ENCODE measurements at places on chromosomes 1 and 21.

GRCh38 chr1:89802051-89802450, 18.8 kb upstream of the LRRC8D start:
- peak; percentile 32 for DNase-seq

DNA sequence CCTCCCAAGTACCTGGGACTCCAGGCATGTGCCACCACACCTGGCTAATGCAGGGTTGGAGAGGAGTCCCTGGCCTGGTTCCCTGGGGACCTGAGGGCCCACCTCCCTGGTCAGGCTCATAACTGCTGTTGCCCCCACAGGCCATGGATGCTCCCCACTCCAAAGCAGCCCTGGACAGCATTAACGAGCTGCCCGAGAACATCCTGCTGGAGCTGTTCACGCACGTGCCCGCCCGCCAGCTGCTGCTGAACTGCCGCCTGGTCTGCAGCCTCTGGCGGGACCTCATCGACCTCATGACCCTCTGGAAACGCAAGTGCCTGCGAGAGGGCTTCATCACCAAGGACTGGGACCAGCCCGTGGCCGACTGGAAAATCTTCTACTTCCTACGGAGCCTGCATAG, 4.5 kb downstream of the FBXO6 start:
- DNase-seq = no peak

- DNase-seq = no peak
These were observed 61.9 kb upstream of the GNG12 start for GRCh38 chr1:67894981-67895735.

GRCh38 chr1:99497690-99498089, 148.2 kb upstream of the PALMD start:
- no peak for DNase-seq

DNA sequence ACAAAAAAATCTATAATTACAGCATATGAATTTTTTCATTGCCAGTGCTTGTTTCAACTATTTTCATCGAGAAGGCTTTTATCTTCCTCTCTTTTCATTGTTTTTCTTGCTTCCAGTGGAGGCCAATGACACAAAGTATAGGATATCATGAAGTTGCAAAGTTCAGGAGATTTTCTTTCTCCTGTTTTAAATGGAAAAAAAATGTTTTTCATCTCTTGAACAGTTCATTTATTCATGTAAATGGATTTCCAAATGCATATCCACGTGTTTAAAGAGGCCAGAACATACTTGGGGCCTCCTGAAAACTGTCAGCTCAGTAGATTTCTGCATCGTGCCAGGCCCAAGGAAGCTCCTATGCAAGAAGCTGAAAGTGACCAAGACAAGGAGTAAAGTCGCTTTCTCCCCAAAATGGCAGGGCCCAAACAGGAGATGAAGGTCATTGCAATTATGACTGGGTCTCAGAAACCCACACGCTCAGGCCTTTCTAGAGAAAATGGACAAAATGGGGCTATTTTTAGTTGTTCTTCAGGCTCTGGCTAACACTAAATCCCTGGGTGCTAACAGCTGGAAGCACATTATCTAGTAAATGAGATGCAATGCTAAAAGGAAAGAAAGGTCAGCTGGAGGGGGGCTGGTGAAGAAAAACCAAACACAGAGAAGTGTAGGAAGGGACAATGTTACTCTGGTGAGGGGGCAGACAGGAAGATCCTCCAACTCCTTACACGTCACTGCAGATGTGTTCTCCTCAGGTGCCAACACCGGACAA, 136.9 kb upstream of the C8B start:
- DNase-seq = no peak

- no peak for DNase-seq
These were observed 157.0 kb upstream of the GREM2 start for GRCh38 chr1:240768979-240769378.

- DNase-seq = no peak
These were observed 6.2 kb downstream of the LRRC3 start for GRCh38 chr21:44461464-44462001.

- DNase-seq = no peak
These were observed 59.6 kb downstream of the PGBD5 start for GRCh38 chr1:230366504-230366915.

DNA sequence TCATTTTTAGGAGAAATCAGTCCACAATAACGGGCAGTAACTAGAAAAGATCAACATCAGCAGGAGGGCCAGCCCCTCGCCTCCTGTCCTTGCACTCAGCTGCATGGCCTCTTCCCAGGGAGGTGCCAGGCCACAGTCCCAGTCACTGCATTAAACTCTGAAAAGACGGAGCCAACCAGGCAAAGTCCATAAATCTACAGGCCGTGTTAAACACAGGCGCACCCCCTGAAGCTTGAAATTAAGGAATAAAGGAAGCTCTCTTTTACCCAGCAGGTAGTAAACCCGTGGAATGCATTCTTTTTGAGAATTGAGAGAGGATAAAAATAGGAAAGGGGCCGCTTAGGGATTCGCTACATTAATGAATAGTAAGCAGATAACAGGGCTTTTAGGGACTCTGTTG, 18.4 kb downstream of the H6PD start:
- DNase-seq = peak; percentile 49

- no peak for DNase-seq
These were observed 70.3 kb upstream of the PRDX6 start for GRCh38 chr1:173406783-173407230.
